ENCODE measurements at places on chromosomes 7 and 10.

- DNase-seq: no peak
These were observed 67.5 kb downstream of the NT5C2 start for GRCh38 chr10:103125323-103126267.

- no peak for DNase-seq
These were observed 543.8 kb downstream of the ARL4A start for GRCh38 chr7:13231216-13231615.

- DNase-seq: no peak
These were observed 67.3 kb upstream of the SHH start for GRCh38 chr7:155879592-155879991.

DNA sequence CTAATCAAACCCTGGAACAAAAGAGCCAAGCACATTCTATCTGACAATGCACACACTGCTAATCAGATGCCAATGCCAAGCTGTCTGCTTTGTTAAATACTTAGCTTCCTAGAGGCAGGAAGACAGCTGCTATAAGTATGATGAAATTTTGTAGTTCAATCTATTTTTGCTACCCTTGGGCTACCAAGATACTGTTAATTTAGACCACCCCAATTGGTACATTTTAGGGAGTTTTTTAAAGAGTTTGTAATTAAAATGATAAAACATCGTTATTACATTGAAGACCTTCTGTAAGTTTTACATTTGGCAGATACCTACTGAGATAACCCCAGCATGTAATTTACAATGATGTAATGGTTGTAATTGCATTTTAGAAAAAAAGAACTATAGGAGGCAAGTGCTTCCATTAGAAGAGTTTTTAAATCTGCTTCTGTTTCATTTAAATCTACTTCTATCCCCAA, 268.5 kb downstream of the ADK start:
- no peak for DNase-seq

DNA sequence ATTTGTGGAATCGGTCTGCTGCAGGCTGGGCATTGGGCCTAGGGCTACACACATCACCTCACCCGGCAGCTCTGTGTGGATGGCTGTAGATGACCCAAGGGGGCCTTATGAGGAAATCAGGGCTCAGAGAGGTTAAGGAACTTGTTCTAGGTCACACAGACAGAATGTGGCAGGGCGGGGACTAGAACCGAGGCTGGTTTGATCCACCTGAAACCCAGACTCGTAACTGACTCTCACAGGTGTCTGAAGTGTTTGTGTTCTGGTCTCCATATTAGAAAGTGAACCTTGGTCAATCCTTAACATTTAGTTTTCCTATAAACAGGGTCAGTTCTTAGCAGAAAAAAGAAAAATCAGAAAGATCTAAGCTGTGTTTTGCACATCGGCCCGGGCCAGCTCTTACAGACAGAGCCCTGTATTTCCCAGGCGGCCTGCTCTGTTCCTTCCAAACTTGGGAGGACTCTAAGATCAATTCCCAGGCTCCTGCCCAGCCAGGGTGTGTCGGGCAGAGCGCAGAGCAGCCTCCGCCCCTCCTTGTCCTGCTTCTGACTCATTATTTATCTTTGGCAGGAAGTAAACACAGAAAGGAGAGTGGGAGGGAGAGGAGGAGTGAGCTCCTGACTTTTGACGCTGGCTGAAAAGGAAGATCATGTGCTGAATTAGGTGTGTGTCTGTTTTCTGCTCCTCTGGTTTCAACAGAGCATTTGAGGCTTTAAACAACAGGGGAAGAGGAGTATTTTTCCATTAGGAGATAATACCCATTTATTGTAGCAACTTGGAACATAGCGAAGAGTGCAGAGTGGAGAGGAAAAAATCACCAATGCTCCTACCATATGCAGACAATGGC, 74.1 kb downstream of the TACC2 start:
- no peak for DNase-seq

GRCh38 chr7:44791278-44792219, 4.9 kb upstream of the PPIA start:
- no peak for DNase-seq

GRCh38 chr10:130808243-130808642, 503.3 kb downstream of the TCERG1L start:
- DNase-seq: no peak

DNA sequence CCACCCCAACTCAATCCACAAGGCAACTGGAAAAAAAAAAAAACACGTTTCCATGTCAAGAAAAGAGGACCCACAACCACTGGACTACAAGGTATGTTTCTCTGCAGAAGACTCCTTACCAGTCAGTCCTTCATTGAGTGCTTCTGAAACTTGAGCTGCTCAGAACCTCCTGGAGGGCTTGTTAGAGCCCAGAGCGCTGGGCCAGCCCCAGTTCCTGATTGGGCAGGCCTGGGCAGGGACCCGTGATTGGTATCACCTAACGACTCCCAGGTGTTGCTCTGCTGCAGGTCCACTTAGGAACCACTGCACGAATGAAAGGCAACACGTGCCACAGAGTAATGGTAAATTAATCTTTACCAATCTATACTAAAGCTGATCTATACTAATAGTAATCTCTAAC, 473 bp upstream of the CCDC201 start:
- no peak for DNase-seq

DNA sequence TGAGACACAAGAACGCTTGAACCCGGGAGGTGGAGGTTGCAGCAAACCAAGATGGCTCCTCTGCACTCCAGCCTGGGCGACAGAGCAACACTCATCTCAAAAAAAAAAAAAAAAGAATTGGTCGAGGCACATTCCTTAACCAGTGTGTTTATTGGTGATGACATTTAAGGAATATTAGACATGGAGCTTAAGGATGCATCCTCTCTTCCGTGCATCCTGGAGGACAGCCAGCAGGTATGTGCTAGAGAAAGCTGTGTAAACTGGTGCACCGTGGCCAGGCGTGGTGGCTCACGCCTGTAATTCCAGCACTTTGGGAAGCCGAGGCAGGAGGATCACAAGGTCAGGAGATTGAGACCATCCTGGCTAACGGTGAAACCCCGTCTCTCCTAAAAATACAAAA, 11.8 kb downstream of the ZKSCAN1 start:
- no peak for DNase-seq

GRCh38 chr7:33961948-33962347, 56.6 kb downstream of the BMPER start:
- no peak for DNase-seq

DNA sequence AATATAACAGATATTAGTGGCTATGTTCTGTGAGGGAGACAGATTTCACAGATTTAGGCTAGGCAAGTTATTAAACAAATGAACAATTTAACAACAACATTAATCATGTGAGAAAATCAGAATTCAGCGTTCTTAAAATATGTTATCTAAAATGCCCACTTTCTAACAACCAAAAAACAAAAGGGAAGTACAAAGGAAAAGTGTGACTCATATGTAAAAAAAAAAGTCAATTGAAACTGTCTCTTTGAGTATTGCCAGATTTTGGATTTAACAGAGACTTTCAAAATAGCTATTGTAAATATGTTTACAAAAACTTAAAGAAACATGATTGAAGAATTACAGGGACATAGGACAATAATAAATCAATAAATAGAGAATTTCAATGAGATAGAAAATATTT, 34.8 kb upstream of the ARHGAP22 start:
- DNase-seq: no peak

- DNase-seq: no peak
These were observed 756.3 kb downstream of the REEP3 start for GRCh38 chr10:64277536-64277935.

- no peak for DNase-seq
These were observed 16.1 kb downstream of the MYO1G start for GRCh38 chr7:44962483-44963251.

- DNase-seq: no peak
These were observed 88.0 kb downstream of the CPED1 start for GRCh38 chr7:121076350-121077164.

DNA sequence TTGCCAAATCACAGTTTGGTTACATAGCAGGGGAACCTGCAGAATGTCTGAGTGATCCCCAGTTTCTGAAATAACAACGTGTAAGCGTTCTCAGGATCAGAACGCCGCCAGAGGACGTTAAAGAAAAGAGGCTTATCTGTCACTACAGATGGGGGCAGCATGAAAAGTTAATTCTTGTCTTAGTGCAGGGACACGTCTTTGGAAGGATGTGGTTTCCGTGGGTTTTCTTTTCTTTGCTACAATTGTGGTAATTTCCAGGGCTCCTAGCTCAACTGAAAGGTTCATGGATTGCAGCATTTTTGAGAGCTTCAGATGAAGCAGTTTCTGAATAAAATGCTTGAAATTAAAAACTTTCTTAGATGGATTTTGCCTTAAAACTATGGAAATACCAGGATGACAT, 106.6 kb downstream of the PRKCQ start:
- peak; percentile 11 for DNase-seq

DNA sequence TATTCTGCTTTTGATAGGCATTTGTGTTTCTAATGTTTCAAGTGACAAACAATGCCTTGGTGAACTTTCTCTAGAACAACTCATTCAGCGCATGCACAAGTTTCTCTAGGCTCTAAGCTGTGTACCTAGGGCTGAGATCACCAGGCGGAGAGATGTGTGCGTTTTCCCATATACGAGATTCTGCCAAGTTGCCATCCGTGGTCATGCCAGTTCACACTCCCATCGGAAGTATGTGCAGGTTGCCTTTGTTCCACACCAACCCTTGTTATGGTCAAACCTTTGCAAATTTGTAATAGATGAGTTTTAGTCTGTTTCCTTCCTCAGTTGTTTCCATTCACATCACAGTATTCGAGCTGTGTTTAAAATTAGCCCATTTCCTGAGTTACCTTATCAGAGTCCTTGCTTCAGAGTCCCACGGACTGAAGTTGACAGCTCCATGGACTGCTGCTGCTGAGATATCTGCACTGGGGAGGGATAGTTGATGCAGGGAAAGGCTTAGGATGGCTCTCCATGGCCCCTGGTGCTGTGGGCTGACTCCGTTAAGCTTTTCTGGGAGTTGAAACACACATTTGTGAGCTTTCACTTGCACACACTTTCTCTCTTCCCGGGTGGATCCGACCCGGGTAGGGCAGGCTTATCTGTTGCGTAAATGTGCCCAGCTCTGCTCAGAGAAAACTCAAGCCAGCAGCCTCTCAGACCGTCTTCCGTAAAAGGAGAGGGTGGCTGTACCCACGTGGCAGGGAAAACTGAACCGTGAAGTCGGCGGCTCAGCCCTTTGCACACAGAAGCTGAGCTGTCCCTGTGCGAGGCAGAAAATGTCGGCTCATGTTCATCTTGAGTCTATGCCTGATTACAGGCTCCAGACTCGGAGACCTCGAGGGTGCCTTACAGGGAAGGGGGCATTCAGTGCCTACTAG, 49.4 kb downstream of the HK1 start:
- DNase-seq: peak; percentile 27

GRCh38 chr10:32163762-32164148, 107.5 kb upstream of the KIF5B start:
- no peak for DNase-seq

DNA sequence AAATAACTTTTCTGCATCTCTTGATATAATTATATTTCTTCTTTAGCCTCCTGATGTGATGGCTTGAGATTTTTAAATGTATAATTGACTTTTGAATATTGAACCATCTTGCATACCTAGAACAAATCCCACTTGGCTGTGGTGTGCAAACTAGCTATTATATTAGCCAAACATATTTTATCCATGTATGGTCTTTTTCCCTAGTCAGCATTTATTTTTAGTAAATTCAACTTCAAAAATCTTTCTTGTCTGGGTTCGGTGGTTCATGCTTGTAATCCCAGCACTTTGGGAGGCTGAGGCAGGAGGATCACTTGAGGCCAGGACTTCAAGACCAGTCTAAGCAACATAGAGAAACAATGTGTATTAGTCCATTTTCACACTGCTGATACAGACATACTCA, 386.6 kb upstream of the VWC2 start:
- DNase-seq: no peak

DNA sequence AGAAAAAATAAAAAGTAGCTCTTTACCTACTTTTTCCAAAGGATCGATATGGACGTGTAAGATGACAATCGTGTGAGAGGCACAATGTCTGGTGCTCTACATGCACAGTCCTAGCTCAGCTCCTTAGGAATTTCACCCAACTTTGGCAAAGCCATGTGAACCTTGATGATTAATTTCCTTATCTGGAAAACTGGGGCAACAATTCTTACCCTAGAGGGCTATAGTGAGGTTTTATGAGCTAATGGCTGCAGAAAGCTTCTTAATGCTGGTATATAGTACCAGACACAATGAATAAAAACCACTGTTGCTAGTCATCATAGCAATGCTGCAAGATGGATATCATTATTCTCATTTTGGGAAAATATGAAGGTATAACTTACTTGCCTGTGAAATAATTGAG, 202.7 kb downstream of the PARD3 start:
- no peak for DNase-seq

- DNase-seq: no peak
These were observed 344.1 kb upstream of the HPS1 start for GRCh38 chr10:98790817-98791216.

DNA sequence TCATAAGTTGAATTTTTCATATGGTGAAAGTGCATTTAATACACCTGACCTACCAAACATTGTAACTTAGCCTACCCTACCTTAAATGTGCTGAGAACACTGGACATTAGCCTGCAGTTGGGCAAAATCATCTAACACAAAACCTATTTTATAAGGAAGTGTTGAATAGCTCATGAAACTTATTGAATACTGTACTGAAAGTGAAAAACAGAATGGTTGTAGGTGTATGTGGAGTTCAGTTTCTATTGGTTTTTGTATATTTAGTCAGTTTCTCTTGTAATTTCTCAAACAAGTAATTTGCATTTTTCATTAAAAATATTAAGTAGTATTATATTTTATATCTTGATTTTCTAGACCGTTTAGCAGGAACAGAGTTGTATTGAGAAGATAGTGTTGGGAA, 15.3 kb downstream of the CCDC7 start:
- no peak for DNase-seq

GRCh38 chr10:73253225-73253555, 746 bp upstream of the MRPS16 start:
- no peak for DNase-seq

DNA sequence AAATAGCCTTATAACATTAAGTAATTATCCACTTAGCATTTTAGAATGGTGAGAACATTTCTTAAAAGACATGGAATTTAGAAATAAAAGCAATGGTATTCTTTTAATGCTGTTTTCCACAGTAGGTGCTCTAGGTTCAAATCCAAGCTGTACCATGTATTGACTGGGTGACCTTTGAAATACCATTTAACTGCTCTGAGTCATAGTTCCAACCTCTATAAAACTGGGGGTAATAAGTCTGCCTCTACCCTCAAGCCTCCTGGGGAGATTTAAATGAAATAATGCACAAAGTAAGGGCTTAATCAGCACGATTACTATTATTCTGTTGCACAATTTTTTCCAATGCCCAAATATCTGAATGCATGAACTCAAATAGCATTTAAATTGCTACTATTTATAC, 236.4 kb upstream of the CCDC6 start:
- no peak for DNase-seq

DNA sequence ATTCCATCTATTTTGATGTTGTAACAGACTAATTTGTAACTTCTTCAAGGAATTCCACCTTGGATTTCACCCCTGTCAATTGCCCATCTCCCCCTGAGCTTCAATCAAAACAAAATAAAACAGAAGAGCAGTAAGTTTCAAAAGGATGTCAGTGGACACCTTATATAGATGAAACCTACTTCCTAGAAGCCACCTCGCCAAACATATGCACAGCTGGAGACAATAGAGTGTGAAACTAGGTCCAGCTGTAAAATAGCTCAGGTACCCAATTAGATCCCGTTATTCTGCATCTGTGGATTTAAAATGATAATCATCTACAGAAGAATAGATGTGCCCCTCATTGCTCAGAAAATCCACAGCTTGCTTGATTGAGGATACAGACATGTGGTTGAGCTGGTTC, 598.6 kb downstream of the SH2D4B start:
- no peak for DNase-seq

- DNase-seq: no peak
These were observed 12.6 kb upstream of the FHIP2A start for GRCh38 chr10:114808982-114809381.

GRCh38 chr10:5840314-5841307, 27.4 kb upstream of the GDI2 start:
- no peak for DNase-seq

Measured in activated CD4-positive, alpha-beta T cell treated with anti-CD3 and anti-CD28 coated beads for 1 hour (primary cell).